IMR-90 (cell line): ENCODE measurements at places on chromosomes 12 and 14.

DNA sequence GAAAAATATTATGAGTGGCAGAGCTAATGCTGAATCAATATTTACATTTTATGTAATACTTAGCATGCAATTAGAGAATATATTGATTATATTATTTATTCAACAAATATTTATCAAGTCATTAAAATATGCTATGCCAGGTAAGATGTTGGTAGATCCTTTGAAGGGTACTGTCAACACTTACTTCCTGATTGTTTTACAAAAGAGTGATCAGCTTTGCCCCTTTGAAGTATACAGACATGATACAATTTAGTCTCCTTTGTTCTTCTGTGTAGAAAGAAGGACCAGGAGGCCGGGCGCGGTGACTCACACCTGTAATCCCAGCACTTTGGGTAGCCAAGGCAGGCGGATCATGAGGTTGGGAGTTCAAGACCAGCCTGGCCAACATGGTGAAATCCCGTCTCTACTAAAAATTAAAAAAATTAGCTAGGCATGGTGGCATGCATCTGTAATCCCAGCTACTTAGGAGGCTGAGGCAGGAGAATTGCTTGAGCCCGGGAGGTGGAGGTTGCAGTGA lies 73.9 kb upstream of the IFNG-AS1 start:
- DNase-seq, result no peak

GRCh38 chr12:47754126-47754525 lies 4.6 kb downstream of the RAPGEF3 start:
- no peak for DNase-seq

GRCh38 chr12:116465856-116466255 lies 93.3 kb upstream of the MAP1LC3B2 start:
- DNase-seq, result no peak

DNA sequence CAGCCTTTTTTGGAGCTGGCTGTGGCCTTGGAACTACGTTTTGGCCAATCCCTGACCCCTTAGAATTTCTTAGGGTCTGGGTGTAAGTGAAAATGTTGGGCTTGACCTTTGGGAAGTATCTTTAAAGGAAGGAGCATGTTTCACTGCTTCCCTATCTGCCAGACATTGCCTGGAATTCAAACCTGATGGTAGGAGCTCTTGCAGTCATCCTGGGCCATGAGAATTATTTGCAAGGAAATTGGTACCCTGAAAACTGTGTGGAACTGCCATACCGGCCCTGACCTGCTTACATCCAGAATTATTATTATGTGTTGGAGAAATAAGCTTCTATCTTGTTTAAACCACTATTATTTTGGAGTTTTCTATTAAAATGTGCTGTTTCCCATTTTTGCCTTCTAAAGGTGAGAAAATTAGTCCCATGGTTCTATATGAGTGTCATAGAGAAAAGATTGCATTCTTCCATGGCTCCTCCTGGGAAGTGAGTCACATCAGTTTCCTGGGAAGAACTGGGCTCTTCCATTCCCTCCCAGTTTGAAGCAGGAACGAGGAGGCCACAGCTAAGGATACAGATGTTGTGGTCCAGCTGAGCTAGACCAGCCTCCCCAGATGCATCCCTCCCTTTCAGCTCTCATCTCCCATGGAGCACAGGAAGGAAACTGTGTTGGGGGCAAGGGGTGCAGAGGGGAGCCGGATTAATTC lies 9.5 kb upstream of the PGF start:
- DNase-seq, result peak; percentile 40

- no peak for DNase-seq
Observed at GRCh38 chr12:49598527-49598926, 6.9 kb downstream of the FAM186B start.

- DNase-seq, result peak; percentile 33
Observed at GRCh38 chr12:21940549-21941505, at the start of gene ABCC9. Gene ABCC9 (minus strand): TSS chr12:21941426. CDS start chr12:21936674, 4,752 bp downstream.

- DNase-seq, result peak; percentile 11
Observed at GRCh38 chr14:48546996-48547395, 871.6 kb upstream of the MDGA2 start.

DNA sequence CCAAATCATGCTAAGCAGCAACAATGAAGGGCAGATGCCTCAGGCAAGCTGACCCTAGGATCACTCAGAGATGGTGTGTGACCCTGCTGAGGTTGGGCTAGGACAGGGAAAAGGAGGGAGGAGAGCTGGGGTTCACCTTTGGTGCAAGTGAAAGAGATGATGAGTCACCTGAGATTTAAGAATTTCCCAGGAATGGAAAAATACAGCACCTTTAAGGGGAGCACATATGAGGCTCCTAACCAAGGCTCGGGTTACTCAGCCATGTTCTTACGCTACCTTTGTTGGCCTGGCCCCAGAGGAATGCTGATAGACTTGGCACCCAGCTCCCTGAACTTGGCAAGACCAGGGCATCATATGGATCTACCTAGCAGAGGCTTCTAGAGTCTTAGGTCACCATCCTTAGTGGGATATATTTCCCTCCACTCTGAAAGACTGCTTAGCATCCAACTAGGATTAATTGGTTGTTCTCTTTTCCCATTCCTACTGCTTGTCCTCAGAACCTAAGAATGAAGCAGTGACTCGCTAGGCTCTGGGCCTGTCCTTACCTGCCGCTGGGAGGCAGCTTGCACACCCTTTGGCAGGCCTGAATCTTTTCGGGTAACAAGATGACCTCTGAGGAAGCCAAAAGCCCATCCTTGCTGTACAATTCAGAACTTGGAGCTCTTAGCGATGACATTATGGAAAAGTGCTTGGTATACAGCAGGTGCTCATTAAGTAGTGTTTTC lies 4.0 kb upstream of the NAA25 start:
- DNase-seq, result no peak

DNA sequence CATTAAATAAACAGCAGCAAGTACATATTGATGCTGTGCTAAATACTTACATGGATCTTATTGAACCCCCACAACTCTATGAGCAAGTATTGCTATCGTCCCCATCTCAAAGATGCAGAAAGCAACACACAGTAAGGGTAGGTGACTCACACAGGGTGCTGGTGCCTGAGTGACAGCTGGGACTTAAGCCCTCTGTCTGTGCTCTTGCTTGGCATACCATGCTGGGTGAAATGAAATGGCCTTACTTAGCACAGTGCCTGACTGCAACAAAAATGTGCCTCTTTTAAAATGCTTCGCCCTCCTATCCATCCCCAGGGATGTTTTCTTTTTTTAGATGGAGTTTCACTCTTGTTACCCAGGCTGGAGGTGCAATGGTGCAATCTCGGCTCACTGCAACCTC lies 788 bp downstream of the TEX52 start:
- no peak for DNase-seq

DNA sequence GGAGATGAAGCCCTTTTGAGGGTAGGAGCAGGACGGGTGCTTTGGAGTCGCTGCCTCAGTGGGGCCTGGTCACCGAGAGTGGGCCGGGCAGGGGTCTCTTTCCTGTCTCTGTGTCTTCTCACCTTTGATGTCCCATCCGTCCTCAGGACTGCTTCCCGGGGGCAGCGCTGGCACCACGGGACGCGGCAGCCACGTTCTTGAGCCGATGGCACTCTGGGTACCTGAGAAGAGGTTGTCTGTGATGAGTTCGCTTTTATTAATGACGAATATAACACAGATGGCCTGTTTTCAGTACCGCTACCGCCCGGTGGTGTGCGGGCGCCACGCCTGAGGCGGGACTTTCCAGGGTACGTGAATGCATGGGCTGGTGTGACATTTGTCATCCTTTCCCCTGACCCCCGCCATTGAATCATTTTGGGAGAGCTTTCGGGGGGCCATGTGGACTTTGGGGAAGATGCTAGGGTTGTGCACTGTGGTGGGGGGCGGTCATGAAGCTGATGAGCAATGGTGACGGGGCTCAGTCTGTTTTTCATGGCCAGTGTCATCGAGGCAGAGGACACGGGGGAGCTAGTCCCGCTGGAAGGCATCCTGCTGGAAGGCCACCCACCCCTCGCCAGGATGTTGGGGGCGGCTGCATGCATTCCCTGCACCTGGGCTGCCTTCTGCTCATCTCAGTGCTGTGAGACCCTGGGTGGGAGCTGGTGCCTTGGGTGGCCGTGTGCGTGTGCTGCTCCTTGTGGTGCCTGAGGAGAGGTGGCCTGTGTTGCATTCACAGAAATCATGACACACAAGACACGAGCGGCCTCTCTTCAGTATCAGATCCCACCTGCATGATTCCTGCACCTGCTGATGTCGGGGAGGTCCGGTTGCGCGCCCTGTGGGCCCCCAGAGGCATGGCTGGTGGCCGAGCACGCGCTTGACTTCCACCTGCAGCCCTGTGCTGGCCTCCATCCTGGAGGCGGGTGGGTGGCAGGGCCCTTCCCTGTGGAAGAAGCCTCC lies 162.5 kb upstream of the RTL1 start:
- DNase-seq, result no peak

DNA sequence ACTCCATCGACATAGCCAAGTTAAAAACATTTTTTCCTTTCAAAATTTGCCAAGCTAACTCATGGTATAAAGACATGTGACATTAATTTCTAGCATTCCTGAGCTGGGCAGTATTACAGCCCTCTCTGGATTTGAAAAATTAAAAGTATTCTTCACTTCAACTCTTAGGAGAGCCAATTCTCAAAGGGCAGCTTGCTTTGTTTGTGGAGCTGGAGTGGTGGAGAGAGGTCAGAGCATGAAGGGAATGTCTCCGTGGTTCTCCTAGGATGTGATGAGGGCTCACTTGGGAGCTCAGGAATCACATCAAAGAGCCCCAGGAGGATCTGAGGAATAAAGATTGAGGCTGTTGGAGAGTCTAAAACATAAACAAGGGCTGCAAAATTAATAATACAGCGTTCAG lies 46.9 kb upstream of the RGS6 start:
- no peak for DNase-seq

DNA sequence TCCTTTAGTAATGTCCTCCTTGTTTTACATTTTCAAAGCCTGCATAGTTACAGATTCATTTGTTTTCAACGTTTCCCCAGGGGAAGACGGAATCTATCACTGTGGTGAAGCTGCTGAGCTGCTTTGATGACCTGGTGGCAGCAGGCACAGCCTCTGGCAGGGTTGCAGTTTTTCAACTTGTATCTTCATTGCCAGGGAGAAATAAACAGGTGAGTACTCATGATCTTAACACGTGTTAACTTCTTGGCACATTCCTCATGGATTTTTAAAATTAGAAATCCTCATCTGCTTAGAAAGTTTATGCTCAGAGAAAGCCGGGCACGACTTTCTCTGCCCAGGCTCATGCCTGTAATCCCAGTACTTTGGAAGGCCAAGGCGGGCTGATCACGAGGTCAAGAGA lies 44.5 kb downstream of the TECPR2 start:
- no peak for DNase-seq

GRCh38 chr12:7797698-7798398 lies 8.6 kb downstream of the NANOG start:
- peak; percentile 3 for DNase-seq

DNA sequence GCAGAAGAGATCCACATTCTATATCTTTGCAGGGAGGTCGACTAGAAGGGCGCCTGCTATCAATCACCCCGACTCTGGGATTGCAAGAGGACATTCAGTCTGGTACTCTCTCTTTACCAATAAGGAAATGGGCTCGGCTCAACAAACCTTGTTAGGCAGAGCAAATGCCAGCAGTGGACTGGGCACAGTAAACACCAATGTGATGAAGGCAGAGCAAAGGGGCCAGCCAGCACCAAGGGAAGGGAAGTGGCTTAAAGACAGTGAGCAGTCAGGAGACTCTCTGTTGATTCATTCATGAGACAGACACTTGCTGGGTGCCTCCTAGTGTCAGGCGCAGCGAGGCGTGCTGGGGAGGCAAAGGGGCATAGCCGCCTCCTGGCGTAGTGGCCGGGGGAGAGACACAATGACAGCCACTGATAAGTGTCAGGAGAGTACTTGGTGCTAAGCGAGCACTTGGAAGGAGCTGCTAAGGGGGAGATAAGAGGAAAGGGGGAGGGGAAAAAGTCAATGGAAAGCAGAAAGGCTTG lies 34.1 kb downstream of the TMCC3 start:
- no peak for DNase-seq

DNA sequence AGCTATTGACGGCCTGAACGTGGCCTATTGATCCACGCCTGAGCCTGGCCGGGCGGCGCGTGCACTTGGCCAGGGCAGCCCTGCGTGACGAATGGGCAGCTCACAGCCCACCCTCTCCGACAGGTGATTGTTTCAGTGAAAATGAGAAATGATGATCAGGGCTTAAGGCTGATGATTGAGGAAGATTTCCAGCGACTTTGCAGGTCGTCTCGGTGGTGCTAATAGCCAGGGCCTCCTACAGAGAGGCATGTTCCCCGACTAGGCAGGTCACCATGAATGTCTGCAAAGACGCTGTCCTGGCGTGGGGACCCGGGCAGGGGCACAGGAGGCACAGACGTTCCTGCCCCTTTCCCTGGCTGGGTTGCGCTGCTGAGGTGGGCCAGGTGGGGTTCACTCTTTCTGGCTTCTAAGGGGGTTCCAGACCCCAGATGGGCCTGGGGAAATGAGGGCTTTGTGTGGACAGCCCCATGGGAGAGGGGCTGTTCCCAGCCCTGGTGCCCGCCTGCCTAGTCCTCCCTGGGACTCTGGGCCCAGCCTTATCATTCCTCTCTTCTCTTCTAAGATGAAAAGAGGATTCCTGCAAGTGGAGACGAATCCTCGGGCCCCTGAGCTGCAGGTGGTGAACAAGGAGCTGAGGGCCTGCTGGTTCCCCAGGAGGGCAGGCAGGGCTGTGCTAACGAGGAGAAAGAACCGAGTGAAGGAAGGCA lies 157.4 kb downstream of the KIF26A start:
- no peak for DNase-seq

DNA sequence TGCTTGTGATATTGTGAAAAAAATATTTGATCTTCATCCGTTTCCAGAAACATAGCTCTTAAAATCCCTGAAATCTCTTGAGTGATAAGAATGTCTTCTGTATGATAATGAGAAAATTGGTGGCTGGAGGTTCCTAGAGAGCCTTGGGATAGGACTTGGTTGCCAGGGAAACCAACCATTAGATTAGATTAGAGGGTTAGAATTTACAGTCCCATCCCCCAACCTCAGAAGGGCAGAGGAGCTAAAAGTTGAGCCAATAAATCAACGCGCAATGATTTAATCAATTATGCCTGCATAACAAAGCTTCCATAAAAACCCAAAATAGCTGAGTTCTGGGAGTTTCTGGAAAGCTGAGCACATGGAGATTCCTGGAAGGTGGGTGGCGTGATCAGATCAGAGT lies 10.6 kb downstream of the SEL1L start:
- DNase-seq, result no peak

DNA sequence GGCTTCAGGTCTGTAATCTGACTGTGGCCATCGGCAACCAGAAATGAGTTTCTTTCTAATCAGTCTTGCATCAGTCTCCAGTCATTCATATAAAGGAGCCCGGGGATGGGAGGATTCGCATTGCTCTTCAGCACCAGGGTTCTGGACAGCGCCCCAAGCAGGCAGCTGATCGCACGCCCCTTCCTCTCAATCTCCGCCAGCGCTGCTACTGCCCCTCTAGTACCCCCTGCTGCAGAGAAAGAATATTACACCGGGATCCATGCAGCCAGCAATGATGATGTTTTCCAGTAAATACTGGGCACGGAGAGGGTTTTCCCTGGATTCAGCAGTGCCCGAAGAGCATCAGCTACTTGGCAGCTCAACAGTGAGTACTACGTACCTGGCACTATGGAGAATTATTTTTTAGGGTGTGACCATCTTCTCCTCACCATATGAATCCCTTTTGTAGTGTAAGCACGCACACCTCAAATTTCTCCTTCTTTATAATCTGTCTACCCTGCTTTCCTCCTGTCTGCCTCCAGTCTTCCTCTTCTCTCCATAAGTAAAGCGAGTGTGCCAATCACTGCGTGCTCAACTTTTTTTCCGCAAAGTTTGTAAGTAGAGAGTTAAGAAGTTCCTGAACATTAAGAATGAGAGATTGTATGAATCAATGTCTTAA lies at the start of gene TPH2:
Gene TPH2, plus strand, starts transcription at position 118 of the 658 bp plus-strand sequence. Its CDS starts 142 bp downstream, at position 260.
- DNase-seq, result peak; percentile 68
